Suppressor macrophage treated with lipopolysaccharide for 1 hour (primary cell): ENCODE measurements at places on chromosomes 1 and 21.

- peak; percentile 44 for DNase-seq
These were observed 29.6 kb downstream of the NBPF3 start for GRCh38 chr1:21469581-21469980.

DNA sequence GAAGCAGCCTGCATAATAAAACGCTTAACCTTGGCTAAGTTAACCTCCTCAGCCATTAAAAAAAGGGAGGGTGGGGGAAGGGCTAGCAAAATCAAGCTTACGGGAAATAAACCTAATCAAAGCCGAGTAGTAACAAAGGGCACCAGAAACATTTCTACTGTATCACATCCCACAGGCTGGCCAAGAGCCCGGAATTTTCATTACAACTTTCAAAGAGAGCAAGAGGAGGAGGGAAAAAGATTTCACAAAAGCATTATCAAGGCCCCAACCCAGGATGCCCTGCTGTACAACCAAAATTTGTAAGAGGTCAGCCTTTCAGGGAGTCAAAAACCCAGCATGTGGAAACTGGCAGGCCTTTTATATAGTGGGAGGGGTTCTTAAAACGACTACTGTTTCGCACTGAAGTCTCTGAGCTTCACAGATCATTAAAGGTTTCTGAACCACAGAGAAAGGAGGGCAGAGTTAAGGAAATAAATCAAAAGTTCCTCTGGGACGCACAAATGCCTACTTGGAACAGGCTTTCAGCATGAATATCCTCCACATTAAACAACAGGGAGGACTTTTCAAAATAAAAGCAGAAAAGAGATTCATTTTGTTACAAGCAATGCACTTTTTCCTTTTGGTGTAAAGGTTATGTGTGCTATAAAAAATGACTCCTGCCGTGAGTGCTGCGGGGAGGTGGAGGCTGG is 90.4 kb downstream of the SLC45A1 start:
- DNase-seq: no peak

DNA sequence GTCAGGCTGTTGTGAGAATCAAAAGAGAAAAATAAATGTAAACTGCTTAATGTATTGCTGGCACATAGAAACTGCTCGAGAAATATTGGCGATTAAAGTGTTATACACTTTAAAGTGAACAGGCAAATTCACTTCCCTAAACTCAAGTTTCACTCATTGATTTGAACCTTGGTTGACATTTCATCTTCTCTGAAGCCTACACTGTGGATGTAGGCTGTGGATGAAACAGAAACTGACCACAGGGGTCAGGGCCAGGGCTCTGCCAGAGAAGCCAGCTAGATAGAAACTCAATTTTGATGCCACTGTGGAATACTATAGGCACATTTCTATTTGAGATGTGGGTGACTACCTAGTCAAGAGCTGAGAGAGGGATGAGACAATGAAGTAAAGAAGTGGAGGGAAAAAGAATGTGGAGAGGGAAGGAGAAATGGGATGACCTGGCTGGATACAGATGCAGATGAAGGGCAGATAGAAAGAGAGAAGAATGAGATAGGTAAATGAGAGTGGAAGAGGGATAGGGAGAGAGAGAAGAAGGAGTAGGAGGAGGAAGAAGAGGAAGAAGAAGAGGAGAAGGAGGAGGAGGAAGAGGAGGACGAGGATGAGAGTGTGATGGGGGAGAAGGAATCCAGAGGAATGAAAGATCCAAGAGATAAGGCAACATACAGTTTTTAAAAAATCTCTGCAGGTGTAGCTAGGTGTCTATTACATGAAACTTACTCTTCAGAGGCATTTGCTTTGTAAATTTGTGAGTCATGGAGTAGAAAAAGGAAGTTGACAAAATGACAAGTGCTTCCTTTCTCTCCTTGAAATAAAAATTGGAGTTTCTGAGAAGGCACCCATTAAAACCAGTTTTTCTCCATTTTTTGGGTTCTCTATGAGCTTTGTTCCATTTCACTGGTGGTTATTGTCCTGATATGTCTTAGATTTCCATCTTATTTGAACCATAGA is 17.4 kb upstream of the CD1D start:
- DNase-seq: peak; percentile 52

GRCh38 chr1:28162151-28162550 is 14.3 kb downstream of the PTAFR start:
- no peak for DNase-seq

- no peak for DNase-seq
These were observed 108.8 kb downstream of the NAV1 start for GRCh38 chr1:201647722-201648065.

GRCh38 chr1:70685300-70686286 is 274.5 kb downstream of the CTH start:
- DNase-seq: peak; percentile 74

DNA sequence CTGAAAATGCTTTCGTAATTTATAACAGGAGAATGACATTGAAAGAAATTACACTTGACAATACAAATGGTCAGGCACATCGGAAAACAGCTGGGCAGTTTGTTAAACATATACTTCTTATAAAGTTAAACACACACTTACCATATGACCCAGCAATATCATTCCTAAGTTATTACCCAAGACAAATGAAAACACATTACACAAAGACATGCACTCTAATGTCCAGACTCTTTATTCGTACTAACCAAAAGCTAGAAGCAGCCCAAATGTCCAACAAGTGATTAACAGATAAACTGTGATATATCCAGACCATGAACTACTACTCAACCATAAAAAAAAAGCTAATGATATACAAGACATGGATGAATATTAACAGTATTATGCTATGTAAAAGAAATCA is 8.5 kb downstream of the AKT3 start:
- DNase-seq: no peak

DNA sequence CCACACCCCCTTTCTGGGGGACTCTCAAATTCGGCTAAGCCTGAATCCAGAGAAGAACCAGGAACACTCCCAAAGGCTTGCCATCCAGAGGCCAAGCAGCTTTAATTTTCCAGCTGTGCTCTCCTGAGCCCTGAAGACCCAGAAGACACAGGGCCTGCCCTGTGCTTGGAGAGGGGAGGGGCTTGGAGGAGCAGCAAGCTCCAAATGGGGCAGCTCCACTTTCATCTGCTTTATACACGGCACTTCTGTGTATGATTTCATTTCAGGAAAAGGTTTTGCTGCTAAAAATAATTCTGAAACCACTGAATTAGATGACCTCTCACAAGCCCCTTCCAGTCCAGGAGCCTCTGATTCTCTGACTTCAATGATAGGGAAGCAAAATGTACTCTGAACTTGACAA is 39.2 kb upstream of the CTTNBP2NL start:
- no peak for DNase-seq

DNA sequence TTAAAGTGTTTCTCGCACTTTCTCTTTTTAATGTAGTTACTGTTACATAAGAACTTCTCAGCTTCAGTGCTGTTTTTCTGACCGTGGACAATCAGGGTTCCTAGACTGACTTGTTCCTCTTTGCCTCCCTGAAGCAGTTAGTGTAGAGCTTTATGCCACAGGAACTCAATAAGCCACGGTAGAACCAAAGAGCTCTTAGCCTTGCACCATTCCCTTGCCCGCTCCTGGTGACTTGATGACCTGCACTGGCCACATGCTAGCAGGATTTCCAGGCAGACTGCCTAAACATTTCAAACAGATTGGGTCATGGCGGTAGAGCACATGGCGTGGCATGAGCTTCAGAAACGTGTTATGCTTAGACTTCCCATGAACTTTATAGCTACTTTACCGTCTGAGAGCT is 18.8 kb upstream of the FASLG start:
- DNase-seq: peak; percentile 18

- no peak for DNase-seq
These were observed 427 bp downstream of the AKR7A2 start for GRCh38 chr1:19311503-19311930.

GRCh38 chr1:186511761-186512637 is 51.1 kb upstream of the PDC start:
- DNase-seq: peak; percentile 73

- no peak for DNase-seq
These were observed 8.2 kb downstream of the ZNF692 start for GRCh38 chr1:248850536-248851251.

DNA sequence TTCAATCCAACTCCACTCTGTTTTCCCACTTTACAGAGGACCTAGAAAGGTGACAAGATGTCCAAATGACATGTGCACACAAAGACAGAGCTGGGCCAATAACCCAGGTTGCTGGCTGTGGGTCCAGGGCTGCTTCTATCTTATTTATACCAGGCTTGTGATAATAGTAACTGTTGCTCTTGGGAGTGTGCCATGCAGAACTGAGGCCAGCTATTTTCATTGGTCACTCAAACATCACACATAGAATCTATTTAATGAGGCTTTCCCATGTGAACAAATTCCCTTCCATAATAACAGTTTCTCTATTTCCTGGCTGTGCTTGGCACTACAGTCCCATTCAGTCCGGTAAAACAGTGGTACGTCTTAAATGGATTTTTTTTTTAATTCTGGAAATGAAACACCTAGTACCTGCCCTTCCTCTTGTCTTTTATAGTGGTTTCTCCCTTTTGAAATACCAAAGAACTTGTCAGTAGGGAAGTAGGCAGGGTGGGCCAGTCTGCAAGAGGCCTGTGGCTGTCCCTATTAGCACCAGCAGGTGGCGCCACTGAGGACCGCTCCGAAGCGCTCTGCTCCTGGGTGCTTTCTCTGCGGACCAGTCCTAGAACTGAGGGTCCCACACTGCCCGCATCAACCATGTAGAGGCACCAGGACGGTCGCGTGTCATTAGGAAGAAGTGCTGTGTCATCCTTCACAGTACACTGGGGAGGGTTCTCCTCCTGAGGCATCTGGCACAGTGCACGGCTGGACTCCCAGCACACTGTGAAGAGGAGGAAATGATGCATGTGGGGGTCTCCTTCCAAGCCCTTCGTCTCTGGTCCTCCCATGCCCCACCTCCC is 52.1 kb downstream of the GPR161 start:
- DNase-seq: peak; percentile 79

GRCh38 chr1:31869449-31869848 is 53.6 kb upstream of the SPOCD1 start:
- DNase-seq: peak; percentile 35

DNA sequence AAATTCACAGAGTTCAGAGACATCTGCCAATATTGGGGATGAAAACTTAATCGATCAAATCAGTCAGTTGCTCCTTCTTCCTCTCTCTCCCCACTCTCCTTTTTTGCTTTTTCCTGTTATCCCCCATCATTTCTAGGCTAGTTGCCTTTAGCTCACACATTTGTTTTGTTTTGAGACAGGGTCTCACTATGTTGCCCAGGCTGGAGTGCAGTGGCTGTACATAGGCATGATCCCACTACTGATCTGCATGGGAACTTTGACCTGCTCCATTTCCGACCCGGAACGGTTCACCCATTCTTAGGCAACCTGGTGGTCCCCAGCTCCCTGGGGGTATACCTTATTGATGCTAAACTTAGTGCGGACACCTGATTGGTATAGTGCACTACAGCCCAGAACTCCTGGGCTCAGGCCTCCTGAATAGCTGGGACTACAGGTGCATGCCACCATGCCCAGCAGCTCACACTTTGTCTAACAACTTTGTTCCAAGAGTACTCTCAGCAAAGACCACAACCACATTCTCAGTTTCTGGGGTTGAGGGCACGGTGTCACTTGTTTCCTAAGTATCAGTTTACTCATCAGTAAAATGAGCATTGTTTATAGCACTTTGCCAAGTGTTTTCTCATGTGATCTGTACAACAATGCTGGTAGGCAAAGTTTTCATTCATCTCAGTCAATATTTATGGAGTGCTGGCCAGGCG is 6.7 kb upstream of the ELOA start:
- DNase-seq: no peak

- no peak for DNase-seq
These were observed 273.8 kb downstream of the PTBP2 start for GRCh38 chr1:96995351-96995750.

- DNase-seq: no peak
These were observed 38.3 kb downstream of the ABCG1 start for GRCh38 chr21:42257091-42257765.

GRCh38 chr1:60637651-60638050 is 444.7 kb upstream of the NFIA start:
- no peak for DNase-seq

GRCh38 chr21:14602382-14602958 is 56.4 kb upstream of the SAMSN1 start:
- no peak for DNase-seq

- no peak for DNase-seq
These were observed 24.8 kb upstream of the SELENON start for GRCh38 chr1:25774921-25775771.

DNA sequence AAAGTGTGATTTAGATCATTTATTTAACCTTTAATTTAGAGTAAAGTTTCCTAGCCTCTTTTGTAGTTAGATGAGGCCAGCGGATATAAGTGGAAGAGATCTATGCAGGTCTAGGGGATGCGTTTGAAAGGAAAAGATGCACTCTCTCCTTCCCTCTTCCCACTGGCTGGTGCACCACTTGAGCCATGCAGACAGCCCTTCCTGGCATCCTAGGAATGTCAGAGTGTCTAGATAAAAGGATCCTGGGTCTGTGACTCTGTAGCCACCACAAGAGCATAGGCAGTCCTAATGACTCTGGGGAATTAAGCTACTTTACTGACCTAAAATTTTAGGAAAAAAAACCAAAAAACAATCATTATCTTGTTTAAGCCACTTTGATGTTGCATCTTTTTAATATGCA is 16.0 kb upstream of the STUM start:
- DNase-seq: no peak

DNA sequence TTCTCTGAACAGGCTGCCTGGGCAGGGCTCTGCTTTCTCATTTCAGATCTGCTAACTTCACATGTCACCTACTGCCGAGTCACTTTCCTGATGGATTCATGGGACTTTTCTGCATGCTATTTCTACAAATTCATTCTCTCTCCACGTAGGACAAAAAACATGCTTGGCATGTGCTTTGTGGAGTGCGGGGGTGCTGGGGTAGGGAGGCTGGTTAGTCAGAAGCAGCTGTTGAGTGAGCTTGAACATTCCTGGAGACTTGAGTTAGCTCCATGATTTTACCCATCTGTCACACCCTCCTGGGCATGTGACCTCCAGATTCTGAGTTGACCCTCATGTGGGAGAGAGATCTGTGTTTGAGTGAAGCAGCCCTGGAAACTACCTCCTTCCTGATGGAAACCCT is 71.4 kb downstream of the UCK2 start:
- no peak for DNase-seq

GRCh38 chr1:59028048-59028447 is 244.2 kb upstream of the JUN start:
- DNase-seq: no peak

DNA sequence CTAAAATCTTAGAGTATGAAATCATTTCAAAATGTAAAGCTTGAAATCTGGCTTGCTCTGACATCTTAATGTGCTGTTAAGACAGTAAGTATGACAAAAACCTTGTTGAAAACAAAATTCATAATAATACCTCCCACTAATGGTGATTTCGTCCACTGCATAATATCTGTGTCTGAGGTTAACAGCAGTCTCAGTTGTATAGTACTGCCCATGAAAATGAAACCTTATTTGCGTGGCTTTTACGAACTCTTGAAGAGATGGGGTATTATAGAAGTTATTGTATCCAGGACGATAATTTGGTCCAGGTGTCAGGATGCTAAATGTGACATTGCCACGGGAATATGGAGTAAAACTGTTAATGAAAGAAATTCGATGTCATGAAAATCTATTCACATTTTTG is 99.9 kb downstream of the USH2A start:
- no peak for DNase-seq
